ENCODE measurements at places on chromosomes 4 and X.

- DNase-seq: no peak
Observed at GRCh38 chr4:159177265-159178150, 74.6 kb downstream of the RAPGEF2 start.

- no peak for DNase-seq
Observed at GRCh38 chr4:123250843-123251242, 145.8 kb upstream of the SPRY1 start.

- DNase-seq: no peak
Observed at GRCh38 chrX:13153796-13154195, 109.4 kb upstream of the FAM9C start.

DNA sequence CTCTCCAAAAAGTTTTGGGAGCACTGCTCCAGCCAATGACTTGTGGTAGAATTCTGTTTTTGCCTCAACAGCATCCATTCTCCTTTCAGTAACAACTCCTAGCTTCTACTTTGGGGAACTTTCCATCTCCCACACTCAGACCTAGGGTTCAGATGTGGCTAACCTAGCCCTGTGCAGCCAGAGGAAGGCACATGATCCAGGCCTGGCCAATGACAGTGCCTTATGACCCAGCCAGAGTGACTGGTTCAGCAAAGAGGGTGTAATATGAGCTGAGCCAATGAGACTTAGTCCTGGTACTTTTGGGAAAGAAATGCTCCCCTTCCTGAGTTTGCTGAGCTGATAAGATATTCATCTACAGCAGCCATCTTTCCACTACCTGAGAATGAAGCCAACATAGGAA lies 5.4 kb upstream of the USP46 start:
- DNase-seq: no peak

GRCh38 chrX:68596871-68597270 lies 50.6 kb upstream of the STARD8 start:
- DNase-seq: no peak

GRCh38 chrX:50705042-50705441 lies 109.0 kb downstream of the SHROOM4 start:
- no peak for DNase-seq

GRCh38 chr4:184471881-184472613 lies 2.3 kb downstream of the IRF2 start:
- DNase-seq: no peak

GRCh38 chrX:9862525-9862924 lies 76.3 kb downstream of the SHROOM2 start:
- DNase-seq: no peak

DNA sequence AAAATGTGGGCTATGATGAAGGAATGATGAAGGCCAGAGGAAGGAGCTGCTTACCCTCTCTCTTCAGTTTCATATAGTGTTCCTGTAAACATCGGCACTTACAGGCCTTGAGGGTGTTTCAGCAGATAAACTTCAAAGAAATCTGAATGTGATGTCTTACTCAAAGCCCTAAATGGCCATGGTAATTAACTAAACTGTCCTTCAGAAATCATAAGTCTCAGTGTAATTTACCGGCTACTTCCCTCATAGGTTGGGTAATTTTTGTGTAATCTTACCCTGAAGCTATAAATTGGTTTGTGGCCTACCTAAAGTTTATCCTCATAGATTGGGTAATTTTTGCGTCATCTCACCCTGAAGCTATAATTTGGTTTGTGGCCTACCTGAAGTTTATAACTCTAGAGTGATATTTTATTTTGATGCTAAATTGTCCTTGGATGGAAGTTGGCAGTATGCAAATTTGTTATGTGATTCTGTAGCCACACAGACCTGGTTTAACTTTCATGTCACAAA lies 2700.3 kb downstream of the ARAP2 start:
- DNase-seq: no peak

GRCh38 chr4:134382478-134383227 lies 181.1 kb upstream of the PABPC4L start:
- DNase-seq: no peak

GRCh38 chrX:118024482-118024881 lies 92.1 kb downstream of the KLHL13 start:
- no peak for DNase-seq

DNA sequence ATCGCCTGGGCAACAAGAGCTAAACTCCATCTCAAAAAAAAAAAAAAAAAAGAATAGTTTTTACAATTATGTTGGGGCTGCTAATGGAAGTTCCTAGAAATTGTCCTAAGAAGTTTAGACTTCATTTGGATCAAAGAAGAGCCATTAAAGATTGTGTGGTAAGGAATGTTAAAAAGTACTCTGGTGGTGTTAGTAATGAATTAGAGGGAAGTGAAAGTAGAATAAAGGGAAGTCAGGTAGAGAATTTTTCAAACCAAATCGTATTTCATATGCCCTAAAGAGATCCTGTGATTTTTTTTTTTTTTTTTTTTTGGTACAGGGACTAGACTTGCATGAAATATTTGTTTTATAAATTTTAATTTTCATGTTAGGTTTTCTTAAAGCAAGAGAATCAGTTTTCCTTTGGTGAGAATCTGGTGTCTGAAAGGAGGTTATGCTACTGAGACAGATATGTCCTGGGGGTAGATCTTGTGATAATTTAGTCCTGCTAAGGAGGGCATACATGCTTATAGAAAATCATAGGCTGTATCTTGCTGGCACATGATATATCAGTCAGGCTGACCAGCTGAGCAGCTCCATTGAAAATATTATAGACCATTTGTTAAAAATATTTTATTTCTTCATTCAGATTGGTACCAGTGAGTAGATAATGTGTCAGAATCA lies 10.7 kb downstream of the SEC24B start:
- DNase-seq: no peak

DNA sequence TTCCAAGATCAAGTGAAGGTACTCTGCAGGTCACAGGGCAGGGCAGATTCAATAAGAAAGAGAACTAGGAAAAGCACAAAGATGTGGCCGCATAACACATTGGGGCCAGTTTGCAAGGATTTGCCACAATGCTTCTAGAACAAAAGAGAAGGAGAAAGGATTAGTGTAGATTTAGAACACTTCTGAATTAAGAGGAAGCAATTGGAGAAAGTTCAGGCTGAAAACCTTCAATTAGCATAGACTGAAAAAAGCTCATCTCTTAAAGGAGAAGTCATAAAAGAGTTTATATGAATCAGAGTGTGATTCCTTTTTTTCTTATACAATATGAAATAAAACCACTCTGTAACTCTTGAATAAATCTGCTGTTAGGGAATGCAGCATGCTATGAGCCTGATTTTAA lies 215.6 kb upstream of the FAT1 start:
- DNase-seq: no peak

GRCh38 chrX:67563469-67564448 lies 19.9 kb downstream of the AR start:
- no peak for DNase-seq

DNA sequence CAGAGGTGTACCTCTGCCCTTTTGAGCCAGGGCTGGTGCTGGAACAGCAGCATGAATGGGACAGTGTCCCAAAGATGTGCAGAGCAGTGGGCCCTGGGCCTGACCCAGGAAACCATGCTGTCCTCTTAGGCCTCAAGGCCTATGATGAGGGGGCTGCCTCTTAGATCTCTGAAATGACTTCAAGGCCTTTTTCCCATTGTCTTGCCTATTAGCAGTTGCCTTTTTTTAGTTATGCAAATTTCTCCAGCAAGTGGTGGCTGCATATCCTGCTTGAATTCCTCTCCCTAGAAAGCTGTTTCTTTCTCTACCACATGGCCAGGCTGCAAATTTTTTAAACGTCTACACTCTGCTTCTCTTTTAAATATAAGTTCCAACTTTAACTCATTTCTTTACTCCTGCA lies 160.3 kb downstream of the CFAP299 start:
- DNase-seq: no peak

All from GM12891 (cell line).